H1 (cell line): ENCODE measurements at places on chromosomes 3 and 15.

DNA sequence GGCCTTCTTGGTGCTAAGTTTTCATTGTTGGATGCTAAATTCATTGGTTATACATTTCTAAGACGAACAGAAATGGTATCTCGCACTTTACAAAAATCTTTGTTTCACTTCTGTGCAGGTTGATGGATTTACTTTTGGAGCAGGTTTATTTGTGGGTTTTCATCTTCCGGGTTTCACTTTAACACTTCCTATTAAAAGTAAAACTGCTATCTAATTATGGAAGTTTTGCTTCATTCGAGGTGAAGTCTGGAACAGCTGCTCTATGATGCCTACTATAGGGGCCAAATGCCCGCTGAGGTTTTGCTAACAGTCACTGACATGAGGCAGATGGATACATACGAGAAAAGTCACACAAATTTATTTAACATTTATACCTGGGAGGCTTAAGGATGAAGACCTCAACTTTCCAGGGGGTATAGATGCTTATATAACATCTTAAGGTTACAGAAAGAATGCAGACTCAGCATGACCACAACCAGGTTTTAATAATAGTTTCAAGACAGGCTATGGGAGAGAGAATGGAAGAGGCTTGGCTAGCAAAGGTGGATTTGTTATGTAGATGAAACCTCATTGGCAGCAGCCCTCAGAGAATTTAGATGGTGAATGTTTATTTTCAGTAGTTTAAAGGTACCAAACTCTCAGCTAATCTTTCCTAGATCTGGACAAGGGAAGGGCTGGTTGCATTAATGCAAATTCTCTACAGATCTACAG lies 54.2 kb downstream of the OSTN start:
- H3K4me1 ChIP-seq, result no peaks in the 10 kb centered on the region
- no peak for DNase-seq
- no peaks in the 10 kb centered on the region for H3K36me3 ChIP-seq

GRCh38 chr3:128714887-128715491 lies 11.0 kb upstream of the RAB7A start:
- no peak overlapping the region for H3K4me3 ChIP-seq
- H3K27me3 ChIP-seq, result no peaks in the 10 kb centered on the region
- H3K36me3 ChIP-seq, result no peaks in the 10 kb centered on the region
- no peak for DNase-seq
- H3K4me1 ChIP-seq, result peaks cover 2% of the 10 kb centered on the region
- H3K27ac ChIP-seq, result no peak overlapping the region

GRCh38 chr3:54951405-54951804 lies 23.5 kb upstream of the LRTM1 start:
- H3K27ac ChIP-seq, result no peak overlapping the region
- no peaks in the 10 kb centered on the region for H3K36me3 ChIP-seq
- DNase-seq, result peak; percentile 68
- H3K4me1 ChIP-seq, result peaks cover 5% of the 10 kb centered on the region; the same call in 1 of the 2 replicates
- no peak overlapping the region for H3K4me3 ChIP-seq
- no peaks in the 10 kb centered on the region for H3K27me3 ChIP-seq

GRCh38 chr3:115958526-115958925 lies 335.2 kb downstream of the GAP43 start:
- no peaks in the 10 kb centered on the region for H3K36me3 ChIP-seq
- no peaks in the 10 kb centered on the region for H3K27me3 ChIP-seq
- no peak overlapping the region for H3K27ac ChIP-seq

GRCh38 chr15:70289191-70289955 lies 191.7 kb upstream of the TLE3 start:
- H3K27ac ChIP-seq, result no peak overlapping the region
- no peaks in the 10 kb centered on the region; the same call in 1 of the 2 replicates for H3K4me1 ChIP-seq
- no peaks in the 10 kb centered on the region for H3K27me3 ChIP-seq
- H3K36me3 ChIP-seq, result no peaks in the 10 kb centered on the region
- no peak for DNase-seq
